Right lobe of liver (tissue), 6 donors: ENCODE measurements at places on chromosomes 4 and X. TPM values are rescaled to one million over a fixed set of nuclear protein-coding genes. Genes with fewer than 3 reads are reported as not detected.

- no peaks in the 10 kb centered on the region for H3K36me3 ChIP-seq
- H3K4me1 ChIP-seq: no peaks in the 10 kb centered on the region
These were observed 207.3 kb downstream of the MID1IP1 start for GRCh38 chrX:39008549-39008948.

The ITIH6 gene
- total RNA-seq: not detected

The PRKX gene
- 1.8 TPM for total RNA-seq

DNA sequence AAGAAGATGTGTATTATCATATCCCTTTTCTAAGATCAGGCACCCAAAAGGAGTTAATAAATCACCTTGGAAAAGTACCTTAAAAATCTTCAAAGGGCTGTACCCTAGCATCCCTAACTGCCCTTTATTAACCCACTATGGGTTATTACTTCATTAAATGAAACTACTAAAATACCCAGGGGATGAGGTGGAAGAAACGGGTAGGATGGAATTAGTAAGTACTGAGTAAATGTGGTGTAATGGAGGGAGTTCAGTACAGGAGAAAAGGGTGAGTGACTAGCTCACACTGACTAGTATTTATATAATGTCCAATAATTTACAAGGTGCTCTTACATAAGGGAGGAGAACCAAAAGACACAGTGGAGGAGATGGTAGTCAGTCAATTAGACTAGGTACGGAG is 51.0 kb upstream of the RASGEF1B start:
- no peaks in the 10 kb centered on the region for H3K27me3 ChIP-seq
- H3K36me3 ChIP-seq: no peaks in the 10 kb centered on the region
- no peak overlapping the region for H3K4me3 ChIP-seq
- DNase-seq: no peak

DNA sequence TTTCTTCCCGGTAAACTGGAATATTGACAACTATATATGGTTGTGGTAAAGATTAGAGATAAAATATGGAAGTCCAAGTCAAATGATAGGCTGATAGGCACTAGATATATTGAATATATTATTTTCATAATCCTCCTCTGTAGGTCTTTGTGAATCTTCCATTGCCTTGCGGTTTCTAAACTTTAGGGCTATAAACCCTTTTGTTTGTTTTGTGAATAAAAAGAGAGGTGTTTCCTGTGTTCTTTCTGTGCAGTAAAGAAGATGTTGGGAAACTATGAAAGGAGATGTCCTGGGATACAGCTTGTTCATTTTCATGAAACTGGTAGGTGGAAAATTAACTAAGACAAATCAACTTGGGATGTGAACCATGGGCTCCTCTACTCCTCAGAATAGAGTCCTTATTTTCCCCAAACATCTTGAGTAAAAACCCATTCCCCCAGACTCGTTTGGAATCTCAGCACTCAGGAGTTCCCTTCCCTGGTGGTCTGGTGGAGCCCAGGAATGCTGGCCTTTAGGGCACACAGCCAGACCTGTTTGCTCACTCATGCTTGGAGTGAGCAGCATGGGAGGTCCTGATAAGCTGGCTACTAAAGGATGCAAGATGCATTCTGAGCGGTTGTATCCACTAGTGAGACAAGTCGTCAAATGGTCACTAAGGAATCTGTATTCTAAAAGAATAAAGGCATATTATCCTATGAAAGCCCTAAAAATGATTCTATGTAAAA is 22.2 kb downstream of the PRDM8 start:
- no peaks in the 10 kb centered on the region for H3K36me3 ChIP-seq
- no peaks in the 10 kb centered on the region for H3K27me3 ChIP-seq

The RBPJ gene
- 29.3 TPM for total RNA-seq

DNA sequence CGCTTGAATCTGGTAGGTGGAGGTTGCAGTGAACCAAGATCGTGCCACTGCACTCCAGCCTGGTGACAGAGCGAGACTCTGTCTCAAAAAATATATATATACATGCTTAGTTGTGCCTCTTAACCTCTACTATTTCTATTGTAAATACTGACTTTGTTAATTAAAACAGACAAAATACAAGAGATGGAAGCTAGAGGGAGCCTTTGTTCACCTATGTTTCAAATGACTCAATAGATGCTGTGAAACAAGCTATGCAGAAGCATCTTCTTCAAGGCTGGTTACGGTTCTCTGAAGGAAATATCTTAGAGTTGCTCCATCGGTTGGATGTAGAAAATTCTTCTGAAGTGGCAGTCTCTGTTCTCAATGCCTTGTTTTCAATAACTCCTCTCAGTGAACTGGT is 6.2 kb downstream of the NCAPG start:
- no peaks in the 10 kb centered on the region for H3K36me3 ChIP-seq
- no peak overlapping the region for H3K27ac ChIP-seq
- no peaks in the 10 kb centered on the region for H3K4me1 ChIP-seq
- no peak for DNase-seq

DNA sequence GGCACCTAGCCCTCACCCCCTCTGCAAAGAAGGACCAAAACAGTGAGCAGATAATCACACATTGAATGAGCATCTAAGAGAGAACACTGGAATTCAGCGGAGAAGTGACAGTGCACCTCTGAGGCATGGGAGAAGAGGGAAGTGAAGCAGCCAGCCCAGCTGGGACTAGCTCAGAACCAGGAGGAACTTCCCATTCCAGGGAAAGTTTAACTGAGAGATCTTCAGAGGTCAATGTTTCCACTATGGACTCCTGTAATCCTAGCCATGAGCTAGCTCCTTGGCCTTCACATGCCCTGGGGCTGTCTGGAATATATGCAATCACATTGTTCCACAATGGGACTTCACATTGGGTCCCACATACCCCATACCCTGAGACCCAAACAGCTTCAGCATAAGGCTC is 24.4 kb downstream of the TLR6 start:
- peaks cover 8% of the 10 kb centered on the region for H3K4me1 ChIP-seq
- H3K27ac ChIP-seq: no peak overlapping the region
- H3K36me3 ChIP-seq: no peaks in the 10 kb centered on the region

- H3K27ac ChIP-seq: no peak overlapping the region
- no peaks in the 10 kb centered on the region for H3K36me3 ChIP-seq
- no peaks in the 10 kb centered on the region for H3K4me1 ChIP-seq
- DNase-seq: no peak
- no peaks in the 10 kb centered on the region for H3K27me3 ChIP-seq
- no peak overlapping the region for H3K4me3 ChIP-seq
These were observed 1207.4 kb downstream of the ADGRL3 start for GRCh38 chr4:62407534-62407933.

DNA sequence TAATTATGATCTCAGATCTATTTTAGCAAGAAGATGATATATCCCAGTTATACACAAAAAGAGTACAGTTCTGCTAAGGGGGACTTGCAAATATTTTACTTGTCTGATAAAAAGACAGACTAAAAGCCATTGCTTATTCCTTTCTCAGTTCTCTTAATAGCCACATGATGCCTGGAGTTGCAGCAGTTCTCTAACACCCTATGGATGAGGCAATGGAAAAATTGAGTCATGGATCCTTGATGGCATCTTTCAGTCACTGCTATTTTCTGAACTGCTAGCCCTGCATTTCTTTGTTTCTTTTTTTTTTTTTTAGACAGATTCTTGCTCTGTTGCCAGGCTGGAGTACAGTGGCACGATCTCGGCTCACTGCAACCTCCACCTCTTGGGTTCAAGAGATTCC is 1956.7 kb downstream of the C4orf33 start:
- no peaks in the 10 kb centered on the region for H3K36me3 ChIP-seq
- no peaks in the 10 kb centered on the region for H3K27me3 ChIP-seq
- no peak overlapping the region for H3K4me3 ChIP-seq
- H3K27ac ChIP-seq: no peak overlapping the region

The NUP62CL gene
- 0.43 TPM for total RNA-seq

GRCh38 chr4:7760228-7760627 is 179.4 kb downstream of the AFAP1 start:
- H3K27ac ChIP-seq: no peak overlapping the region
- H3K4me3 ChIP-seq: no peak overlapping the region
- no peak for DNase-seq

- H3K4me3 ChIP-seq: no peak overlapping the region
- no peaks in the 10 kb centered on the region for H3K36me3 ChIP-seq
- no peak for DNase-seq
- H3K4me1 ChIP-seq: no peaks in the 10 kb centered on the region
- H3K27me3 ChIP-seq: no peaks in the 10 kb centered on the region
- no peak overlapping the region for H3K27ac ChIP-seq
These were observed 87.7 kb upstream of the MAP3K15 start for GRCh38 chrX:19602866-19603622.

GRCh38 chrX:110407910-110408545 is 49.4 kb downstream of the RTL9 start:
- no peak for DNase-seq
- no peaks in the 10 kb centered on the region for H3K36me3 ChIP-seq
- H3K27ac ChIP-seq: no peak overlapping the region
- no peaks in the 10 kb centered on the region for H3K4me1 ChIP-seq
- H3K4me3 ChIP-seq: no peak overlapping the region
- H3K27me3 ChIP-seq: peaks cover 5% of the 10 kb centered on the region

GRCh38 chrX:17544821-17545220 is 169.8 kb downstream of the NHS start:
- H3K4me3 ChIP-seq: no peak overlapping the region
- H3K27ac ChIP-seq: no peak overlapping the region
- H3K36me3 ChIP-seq: no peaks in the 10 kb centered on the region
- H3K27me3 ChIP-seq: no peaks in the 10 kb centered on the region
- H3K4me1 ChIP-seq: no peaks in the 10 kb centered on the region

DNA sequence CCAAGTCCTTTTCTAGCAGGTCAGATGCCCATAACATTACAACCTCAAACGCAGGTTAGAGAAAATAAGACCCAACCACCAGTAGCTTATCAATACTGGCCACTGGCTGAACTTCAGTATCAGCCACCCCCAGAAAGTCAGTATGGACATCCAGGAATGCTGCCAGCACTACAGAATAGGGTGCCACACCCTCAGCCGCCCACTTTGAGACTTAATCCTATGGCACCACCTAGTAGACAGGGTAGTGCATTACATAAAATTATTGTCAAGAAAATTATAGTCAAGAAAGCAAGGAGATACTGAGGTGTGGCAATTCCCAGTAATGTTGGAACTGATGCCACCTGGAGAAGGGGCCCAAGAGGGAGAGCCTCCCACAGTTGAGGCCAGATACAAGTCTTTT is 19.9 kb upstream of the TRIM61 start:
- H3K27me3 ChIP-seq: no peaks in the 10 kb centered on the region
- H3K4me3 ChIP-seq: no peak overlapping the region
- H3K36me3 ChIP-seq: no peaks in the 10 kb centered on the region
- DNase-seq: no peak
- H3K27ac ChIP-seq: no peak overlapping the region

DNA sequence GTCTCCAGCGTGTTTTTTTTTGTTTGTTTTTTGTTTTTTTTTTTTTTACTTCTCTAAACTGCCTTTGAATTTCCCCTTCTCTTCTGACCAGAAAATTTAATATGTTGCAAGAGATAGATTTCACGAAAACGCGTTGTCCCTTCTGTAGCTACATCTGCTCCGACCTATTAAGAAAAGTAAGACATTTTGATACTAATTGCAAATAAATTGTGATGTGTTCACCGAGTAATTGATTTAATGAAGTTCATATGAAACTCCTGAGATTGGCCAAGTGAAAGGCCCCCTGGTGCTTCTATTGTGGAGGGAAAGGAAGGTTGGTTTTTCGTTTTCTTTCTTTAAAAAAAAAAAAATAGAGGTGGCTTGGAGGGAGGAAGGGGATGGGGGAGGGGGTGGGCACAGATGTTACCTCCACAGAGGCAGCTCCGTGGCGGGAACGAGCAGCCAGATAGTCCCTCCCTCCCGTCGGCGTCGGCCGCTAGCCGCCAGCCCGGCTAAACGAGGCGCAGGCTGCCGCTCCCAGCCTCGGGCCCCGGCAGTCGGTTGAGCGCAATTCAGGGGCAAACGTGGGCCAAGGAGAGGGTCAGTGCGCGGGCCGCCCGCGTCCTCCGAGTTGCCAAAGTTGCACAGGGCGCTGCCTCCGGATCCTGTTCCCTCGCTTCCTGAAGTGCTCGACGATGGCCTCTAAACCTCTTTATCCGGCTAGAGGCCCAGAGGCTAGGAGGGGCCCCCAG is 139.1 kb upstream of the ZIC3 start:
- no peaks in the 10 kb centered on the region for H3K36me3 ChIP-seq
- no peak for DNase-seq
- no peaks in the 10 kb centered on the region for H3K4me1 ChIP-seq
- H3K27me3 ChIP-seq: peaks cover 30% of the 10 kb centered on the region

The FAM9B gene
- total RNA-seq: 2.2 TPM

DNA sequence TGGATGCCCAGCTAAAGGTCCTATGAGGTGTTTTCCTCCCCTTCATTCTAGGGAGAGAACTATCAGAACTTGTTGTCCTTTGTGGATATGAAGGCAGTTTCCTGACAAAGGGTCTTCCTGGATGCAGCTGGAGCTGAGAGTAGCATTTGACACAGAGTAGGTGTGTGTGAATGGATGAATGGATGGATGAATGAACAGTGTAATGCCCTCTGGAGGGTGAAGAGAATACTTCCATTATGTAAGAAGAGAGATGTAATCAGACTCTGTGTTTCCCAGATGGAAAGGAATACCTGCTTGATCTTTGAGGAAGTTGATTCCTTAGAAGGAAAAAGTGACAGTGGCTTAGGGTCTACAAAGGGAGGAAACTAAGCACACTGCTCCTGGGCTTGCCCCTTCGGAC is 55.4 kb upstream of the AADAT start:
- no peaks in the 10 kb centered on the region for H3K4me1 ChIP-seq
- H3K36me3 ChIP-seq: no peaks in the 10 kb centered on the region
- H3K27ac ChIP-seq: no peak overlapping the region
- H3K4me3 ChIP-seq: no peak overlapping the region
- DNase-seq: no peak
- H3K27me3 ChIP-seq: no peaks in the 10 kb centered on the region

GRCh38 chr4:40976343-40976742 is 226.6 kb downstream of the NSUN7 start:
- no peak overlapping the region for H3K4me3 ChIP-seq
- H3K27me3 ChIP-seq: no peaks in the 10 kb centered on the region

The SHOX gene
- not detected for total RNA-seq

The C4orf54 gene
- 0.19 TPM for total RNA-seq

DNA sequence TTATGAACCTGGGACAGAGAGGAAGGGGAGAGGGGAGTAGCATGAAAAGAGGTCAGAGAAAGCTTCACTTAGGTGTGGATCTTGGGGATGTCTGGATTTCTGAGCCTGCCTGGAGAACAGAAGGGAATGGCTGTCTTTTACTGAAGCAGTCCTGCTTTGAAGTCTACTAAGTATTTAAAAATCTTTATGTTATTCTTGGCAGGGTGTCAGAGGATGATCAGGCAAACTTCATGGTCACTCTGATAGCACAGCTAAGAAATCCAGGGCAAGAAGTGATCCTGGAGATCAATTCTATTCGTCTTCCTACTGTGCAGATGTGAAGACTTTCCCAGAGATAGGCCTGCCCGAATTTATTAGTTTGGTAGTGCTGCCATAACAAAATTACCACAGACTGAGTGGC is 464.4 kb upstream of the BOD1L1 start:
- no peak overlapping the region for H3K4me3 ChIP-seq
- H3K4me1 ChIP-seq: no peaks in the 10 kb centered on the region
- no peak for DNase-seq
- H3K27ac ChIP-seq: no peak overlapping the region

- H3K27ac ChIP-seq: no peak overlapping the region
- H3K4me1 ChIP-seq: peaks cover 2% of the 10 kb centered on the region
- no peaks in the 10 kb centered on the region for H3K36me3 ChIP-seq
- DNase-seq: no peak
- H3K27me3 ChIP-seq: no peaks in the 10 kb centered on the region
- no peak overlapping the region for H3K4me3 ChIP-seq
These were observed 179.9 kb downstream of the SOWAHB start for GRCh38 chr4:76718021-76718420.

GRCh38 chr4:17060230-17060629 is 161.8 kb upstream of the LDB2 start:
- no peak for DNase-seq
- no peaks in the 10 kb centered on the region for H3K27me3 ChIP-seq
- H3K4me1 ChIP-seq: no peaks in the 10 kb centered on the region
- no peak overlapping the region for H3K4me3 ChIP-seq
- no peaks in the 10 kb centered on the region for H3K36me3 ChIP-seq

The ADAMTS3 gene
- 0.16 TPM for total RNA-seq

The ZNF827 gene
- 0.28 TPM for total RNA-seq
